ENCODE measurements at places on chromosomes 5 and 9.

- DNase-seq, result peak; percentile 83
These were observed 39.4 kb upstream of the MAP1B start for GRCh38 chr5:72067682-72068470.

DNA sequence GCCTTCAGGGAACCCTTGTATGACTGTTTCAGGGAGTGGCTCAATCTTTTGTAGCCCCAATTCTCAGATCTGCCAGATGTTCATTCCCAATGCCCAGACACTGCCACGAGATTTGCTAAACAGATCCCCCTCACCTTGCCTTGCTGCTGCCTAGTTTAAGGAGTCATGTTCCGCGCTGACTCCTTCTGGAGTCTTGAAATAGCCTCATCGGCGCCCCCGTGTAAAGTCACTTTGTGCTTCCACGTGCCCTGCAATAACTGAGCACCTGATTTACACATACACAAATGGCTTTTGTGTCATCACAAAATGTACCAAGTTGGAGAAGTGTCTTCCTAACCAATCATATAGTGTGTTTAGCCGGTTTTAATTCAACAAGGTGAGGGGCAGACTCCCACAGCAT, 62.3 kb downstream of the PRRT1B start:
- DNase-seq, result no peak

DNA sequence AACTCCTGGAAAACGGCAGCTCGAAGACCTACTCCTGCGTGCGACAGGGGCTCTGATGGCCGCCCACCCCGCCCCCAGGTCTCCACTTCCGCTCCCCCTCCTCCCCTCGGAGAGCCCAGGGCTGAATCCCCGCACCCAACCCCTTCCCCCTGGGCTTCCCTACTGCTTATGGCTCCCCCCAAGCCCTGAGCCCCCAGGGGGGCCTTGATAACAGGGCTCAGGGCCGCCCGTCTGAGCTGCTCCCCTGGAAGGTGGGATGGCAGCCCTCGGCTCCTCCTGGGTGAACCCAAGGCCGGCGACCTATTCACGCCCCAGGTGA, 30.4 kb downstream of the GLT6D1 start:
- no peak for DNase-seq

DNA sequence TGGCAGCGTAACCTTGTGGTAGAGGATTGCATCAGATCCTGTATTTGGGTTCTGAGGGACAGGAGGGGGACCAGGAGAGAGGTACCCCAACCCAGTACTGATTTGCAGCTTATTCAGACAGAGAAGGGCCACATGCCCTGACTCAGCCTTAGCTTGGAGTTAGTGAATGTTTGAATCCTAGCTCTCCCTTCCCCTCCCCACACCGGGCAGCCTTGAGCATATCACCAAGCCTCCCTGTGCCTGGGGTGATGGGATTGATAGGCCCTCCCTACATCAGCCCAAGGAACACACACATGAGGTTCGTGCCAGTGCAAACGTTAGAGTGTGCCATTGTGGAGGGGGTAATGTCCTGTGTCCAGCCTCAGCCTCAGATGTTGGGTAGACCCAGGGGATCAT, 71.9 kb downstream of the AMBP start:
- no peak for DNase-seq

GRCh38 chr9:130215341-130216119, 43.3 kb downstream of the NCS1 start:
- DNase-seq, result peak; percentile 76

DNA sequence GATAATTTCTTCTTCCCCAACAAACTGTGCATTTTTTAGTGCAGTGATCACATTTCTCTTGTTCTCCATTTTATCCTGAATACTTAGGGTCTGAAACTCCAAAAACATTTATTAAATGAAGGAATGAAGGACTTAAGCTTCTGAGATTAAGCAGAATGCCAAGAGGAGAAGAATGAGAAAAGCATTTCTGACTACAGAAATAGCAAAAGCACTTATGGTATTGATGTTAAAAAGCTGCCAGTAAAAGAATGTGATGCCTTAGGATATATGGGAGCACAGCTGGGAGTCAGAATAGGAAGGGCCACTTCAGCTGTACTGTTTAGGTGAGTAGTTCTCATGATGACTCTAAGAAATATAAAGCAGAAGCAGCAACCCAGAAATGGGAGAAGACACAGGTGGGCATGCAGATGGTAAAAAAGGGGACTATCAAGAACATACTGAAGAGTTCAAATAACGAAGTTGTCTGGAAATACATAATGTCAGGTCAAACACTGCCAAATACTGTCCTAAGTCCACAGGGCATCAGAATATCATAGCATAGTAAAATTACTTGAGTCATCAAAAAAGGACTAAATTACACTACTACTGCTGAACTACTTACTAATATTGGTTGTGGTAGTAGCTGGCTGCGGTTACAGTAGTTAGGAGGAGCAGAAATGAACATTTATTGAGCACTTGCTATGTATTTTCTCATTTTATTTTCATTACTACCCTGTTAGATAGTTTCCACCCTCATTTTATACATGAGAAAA, 132.7 kb downstream of the MAPKAP1 start:
- no peak for DNase-seq

DNA sequence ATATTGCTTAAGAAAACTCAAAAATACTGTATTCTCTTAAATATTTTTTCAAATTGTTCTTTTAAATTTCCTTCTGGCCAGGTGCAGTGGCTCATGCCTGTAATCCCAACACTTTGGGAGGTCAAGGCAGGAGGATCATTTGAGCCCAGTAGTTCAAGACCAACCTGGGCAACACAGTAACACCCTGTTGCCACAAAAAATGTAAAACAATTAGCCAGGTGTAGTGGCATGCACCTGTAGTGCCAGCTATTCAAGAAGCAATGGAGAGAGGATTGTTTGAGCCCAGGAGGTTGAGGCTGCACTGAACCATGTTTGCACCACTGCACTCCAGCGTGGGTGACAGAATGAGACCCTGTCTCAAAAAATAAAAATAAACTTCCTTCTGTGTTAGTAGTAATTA, 94.3 kb downstream of the STRBP start:
- no peak for DNase-seq

- DNase-seq, result no peak
These were observed 125.3 kb upstream of the MARCHF11 start for GRCh38 chr5:16304846-16305245.

DNA sequence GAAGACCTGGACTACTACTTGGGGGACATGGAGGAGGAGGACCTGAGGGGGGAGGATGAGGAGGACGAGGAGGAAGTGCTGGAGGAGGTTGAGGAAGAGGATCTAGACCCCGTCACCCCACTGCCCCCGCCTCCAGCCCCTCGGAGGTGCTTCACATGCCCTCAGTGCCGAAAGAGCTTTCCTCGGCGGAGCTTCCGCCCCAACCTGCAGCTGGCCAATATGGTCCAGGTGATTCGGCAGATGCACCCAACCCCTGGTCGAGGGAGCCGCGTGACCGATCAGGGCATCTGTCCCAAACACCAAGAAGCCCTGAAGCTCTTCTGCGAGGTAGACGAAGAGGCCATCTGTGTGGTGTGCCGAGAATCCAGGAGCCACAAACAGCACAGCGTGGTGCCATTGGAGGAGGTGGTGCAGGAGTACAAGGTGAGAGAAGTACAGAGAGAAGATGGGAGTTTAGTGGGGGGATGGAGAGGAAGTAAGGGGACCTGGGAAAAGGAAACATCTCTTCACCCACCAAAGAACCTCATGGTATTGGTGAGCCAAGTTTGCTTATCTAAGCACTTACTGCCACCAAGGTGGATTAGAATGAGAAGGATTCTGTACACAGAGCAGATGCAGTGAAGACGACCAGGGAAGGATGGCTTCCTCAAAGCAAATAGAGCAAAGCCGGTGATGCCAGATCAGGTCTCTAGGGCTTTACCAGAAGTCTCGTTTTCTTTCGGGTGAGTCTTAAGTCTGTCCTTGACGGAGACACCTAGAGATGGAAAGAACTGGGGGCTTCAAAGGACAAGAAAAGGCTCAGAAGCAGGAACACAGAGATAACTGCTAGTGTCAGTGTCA, 1.5 kb downstream of the TRIM41 start:
- no peak for DNase-seq

DNA sequence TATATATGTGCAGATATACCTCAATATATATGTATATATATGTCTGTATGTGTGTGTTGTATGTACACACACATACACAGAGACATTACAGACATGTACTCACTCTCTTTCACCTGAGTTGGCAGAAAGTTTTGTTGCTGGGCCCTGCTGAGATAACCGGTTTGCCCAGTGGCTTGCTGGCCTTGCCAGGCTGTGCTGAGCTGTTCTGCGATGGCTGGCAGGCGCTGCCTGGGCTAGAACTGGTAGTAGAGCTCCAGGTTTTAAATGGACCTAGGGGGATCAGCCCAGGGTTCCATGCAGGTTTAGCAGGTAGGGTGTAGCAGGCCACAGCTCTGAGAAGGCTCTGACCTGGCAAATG, 394.3 kb downstream of the GADD45G start:
- DNase-seq, result peak; percentile 31

- DNase-seq, result peak; percentile 96
These were observed 1.4 kb downstream of the ATOSB start for GRCh38 chr9:35114113-35114839.

GRCh38 chr5:172569861-172570558, 71.1 kb upstream of the NEURL1B start:
- DNase-seq, result no peak

GRCh38 chr5:164277720-164278119, 772.3 kb downstream of the MAT2B start:
- no peak for DNase-seq

DNA sequence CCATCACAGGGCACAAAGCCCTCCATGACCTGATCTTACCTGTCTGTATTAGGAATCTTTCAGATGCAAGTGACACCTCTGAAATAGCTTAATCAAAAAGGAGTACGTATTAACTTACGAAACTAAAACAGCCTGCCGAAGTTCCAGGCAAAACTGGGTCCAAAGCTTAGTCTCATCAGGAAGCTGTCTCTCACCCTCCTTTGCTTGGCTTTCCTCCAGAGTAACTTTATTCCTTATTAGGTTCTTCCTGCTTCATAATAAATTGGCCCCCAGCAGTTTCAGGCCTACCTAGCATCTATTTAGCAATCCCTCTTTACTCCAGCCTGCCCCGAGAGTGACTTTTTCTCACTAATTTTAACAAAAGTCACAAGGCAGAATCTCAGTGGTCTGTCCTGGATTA, 58.4 kb upstream of the STK32A start:
- DNase-seq, result peak; percentile 40

DNA sequence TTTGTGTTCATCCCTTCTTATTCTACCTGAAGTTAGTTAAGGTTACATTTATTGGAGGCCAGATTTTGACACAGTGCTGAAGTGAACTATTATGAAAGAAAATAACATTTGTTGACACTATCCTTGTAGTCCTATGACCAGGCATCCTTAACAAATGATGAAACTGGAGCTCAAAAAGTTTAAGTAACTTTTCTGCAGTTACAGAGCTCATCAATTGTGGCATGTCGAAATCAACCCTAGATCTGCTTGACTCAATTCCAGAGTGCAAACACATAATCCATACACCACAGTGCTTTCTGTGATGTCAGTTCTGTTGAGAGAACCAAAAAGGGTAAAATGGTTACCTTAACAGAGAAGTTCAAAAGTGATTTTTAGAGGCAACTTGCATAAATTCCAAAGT, 28.6 kb downstream of the KCNN2 start:
- DNase-seq, result no peak

GRCh38 chr5:110956913-110957813, 114.3 kb upstream of the TSLP start:
- DNase-seq, result no peak

GRCh38 chr5:17022296-17022695, 86.2 kb upstream of the MYO10 start:
- no peak for DNase-seq

DNA sequence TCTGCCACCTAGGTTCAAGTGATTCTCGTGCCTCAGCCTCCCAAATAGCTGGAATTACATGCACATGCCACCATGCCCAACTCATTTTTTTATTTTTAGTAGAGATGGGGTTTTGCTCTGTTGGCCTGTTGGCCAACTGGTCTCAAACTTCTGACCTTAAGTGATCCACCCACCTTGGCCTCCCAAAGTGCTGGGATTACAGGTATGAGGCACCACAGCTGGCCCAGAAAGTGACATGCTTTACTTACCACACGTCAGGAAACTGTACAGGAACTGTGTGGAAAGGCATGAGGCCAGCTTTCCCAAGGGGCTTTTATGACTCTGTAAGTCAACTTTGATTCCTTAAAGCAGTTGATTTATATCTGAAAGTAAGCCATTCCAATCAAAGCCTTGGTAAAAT, 25.0 kb downstream of the DNAJB5 start:
- DNase-seq, result no peak

- peak; percentile 94 for DNase-seq
These were observed at the start of gene IL6ST for GRCh38 chr5:55994495-55994997. IL6ST (minus strand) TSS chr5:55994963; CDS start chr5:55976278, 18,685 bp downstream.

DNA sequence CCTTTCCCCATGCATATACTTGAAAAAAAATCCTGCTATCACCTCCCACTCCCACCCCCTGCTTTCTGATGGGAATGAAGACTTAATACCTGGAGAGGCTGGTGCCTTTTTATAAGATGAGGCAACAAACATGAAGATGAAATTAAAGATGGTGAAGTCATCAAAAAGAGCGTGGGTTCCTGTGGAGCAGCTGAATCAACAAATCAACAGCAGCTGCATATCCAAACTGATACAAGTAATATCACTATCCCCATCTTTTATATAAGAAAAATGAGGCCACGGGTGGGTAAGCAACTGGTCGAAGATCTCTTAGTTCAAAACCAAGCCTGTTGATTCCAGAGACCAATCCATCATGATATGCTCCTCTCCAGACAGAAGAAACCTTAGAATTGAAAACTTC, 268.5 kb downstream of the ENC1 start:
- no peak for DNase-seq

DNA sequence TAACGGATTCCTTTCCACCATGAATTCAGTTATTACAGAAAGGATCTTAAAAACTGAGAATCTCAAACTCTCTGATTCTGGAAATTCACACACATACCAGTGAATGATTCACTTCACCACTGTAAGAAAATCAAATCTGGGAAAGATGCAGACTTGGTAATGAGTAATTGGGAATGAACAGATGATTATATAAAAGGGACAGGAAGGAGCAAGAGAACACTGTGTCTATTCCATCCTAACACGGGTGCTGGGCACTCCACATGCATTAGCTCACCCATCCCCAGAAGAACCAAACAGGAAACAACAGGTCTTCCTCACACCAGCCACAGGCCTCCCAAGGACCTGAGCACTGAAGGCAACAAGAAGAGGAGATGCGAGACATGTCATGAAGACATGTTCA, 74.8 kb upstream of the ZNF622 start:
- DNase-seq, result peak; percentile 97
